ENCODE measurements at places on chromosomes 3 and 15.

DNA sequence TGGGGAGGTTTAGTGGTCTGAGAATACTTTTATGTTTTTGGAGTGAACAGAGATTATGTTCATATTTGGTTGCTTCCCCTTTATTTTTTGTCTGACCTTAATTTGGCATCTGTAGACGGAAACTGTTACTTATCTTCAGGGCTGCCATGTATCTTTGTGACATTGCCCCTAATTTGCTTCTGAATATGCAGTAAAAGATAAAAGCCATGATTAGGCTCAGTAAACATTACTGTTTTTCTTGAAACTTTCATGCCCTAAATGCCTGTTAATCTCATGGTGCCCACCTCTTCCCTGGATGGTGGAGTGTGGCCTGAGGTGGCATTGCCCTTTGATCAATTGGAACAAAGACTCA lies 106.7 kb downstream of the C3orf70 start:
- DNase-seq: no peak

DNA sequence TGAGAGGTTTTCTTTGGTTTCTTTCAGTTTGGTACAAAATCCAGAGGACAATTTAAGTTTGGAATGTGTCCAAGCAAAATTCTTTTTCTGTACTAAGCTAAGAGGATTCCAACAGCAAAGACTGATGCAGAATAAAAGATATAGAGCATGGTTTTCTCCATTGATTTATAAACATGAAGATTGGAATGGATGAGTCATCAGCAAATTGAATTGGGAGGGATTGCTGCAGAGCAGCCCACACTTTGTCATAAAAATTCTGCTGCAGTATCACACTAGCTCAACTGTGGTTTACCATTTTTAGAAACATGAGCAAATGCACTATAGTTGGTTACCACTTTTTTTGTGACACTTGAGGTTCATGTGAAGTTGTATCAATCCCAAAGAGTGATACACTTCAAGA lies 16.1 kb upstream of the LARP6 start:
- no peak for DNase-seq

DNA sequence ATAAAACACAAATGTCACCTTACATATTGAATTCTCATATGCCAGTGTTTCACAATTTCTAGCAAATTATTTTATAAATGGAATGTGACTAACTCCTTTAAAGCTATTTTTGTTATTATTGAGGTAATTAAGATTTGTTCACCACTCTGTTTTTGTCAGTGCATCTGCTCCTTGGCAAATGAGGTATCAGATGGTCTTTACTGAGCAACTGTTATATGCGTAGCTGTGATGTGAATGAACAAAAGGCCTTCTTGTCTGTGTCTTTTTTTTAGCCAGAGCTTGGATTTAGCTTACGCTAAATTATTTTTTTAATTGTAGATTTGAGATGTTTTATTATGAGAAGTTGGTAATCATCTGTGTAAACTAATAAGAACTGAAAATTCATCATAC lies 125.3 kb downstream of the IL5RA start:
- DNase-seq: no peak

DNA sequence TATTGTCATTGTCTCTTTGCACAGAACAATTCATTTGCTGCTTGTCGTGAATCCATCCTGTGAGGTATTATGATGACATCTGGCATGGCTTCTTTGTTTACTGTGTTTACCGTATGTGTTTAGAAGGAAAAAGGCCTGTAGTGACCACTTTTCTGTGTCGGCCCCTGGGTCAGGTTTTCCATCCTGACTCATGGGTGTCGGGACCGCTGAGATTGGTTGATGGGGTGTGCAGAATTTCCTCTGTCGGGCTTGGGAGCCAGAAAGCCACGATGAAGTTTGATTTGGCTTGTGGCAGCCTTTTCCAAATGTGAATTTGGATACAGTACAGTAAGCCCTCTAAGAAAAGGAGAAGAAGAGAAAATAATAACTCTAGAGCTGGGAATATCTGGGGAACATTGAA lies 113.5 kb downstream of the FNDC3B start:
- no peak for DNase-seq

- peak; percentile 33 for DNase-seq
Measured at GRCh38 chr3:148178503-148178902, 519.2 kb upstream of the AGTR1 start.

- DNase-seq: no peak
Measured at GRCh38 chr15:91068436-91068835, 31.6 kb upstream of the SV2B start.

GRCh38 chr3:119401069-119401468 lies 62.3 kb downstream of the TMEM39A start:
- DNase-seq: no peak

DNA sequence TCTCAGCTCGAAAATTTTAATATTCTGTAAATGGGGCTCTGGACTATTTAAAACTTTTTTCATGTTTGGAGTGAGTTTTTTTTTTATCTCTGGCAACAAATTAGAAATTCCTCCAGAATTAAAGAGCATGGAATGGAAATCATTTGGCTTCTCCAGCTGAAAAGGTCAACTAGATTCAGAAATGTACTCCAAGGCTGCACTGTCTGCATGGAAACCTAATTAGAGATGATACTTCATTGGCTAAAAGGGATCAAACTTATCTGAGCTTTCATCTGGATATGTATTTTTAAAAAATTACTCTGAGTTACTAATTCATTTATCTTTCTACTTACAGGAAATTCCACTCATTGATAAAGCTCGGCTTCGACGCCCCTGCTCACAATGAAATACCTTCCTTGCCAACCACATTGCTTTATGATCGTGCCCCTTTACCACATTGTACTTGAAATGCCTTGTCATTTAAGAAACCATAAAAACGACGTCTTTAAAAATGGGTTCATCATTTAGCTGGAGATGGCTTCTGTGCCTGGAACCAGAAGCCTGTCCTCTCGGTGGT lies 285.5 kb upstream of the ICE2 start:
- DNase-seq: no peak

DNA sequence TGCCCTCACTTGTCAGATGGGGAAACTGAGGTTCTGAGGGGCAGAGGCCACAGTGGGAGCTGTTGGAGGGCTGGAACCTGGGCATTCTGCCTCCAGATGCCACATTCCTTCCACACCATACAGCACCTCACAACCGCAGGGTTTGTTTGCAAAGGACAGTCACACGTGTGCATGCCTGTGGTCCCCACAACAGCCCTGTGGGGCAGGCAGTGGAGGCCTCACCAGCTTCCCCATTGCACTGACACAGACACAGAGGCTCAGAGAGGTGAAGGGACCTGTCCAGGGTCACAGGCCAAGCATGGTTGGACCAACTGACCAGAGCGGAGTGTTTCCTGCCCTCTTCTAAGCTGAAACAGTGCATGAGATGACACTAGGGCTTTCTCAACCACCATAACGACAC lies 75.2 kb upstream of the SEC13 start:
- no peak for DNase-seq

- peak; percentile 5 for DNase-seq
Measured at GRCh38 chr15:41565702-41566101, 6.7 kb downstream of the TYRO3 start.

DNA sequence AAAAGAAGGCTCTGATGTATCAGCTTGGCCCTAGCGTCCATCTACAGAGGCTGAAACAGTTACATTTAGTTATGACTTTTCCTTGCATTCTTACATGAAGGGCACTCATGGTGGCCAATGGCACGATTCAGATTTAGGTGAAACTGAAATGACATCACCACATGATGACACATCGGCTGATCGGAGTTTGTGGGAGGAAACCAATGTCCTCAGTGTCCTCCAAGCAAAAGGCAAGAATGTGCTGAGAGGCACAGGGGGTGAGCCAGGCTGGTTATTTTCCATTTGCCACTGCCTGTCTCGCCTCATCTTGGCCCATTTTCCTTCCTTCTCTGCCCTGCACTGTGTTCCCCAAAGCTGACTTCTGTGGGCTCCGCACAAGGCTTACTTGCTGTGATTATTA lies 34.4 kb downstream of the TARS3 start:
- DNase-seq: no peak

- no peak for DNase-seq
Measured at GRCh38 chr3:157713101-157713500, 209.9 kb upstream of the VEPH1 start.

DNA sequence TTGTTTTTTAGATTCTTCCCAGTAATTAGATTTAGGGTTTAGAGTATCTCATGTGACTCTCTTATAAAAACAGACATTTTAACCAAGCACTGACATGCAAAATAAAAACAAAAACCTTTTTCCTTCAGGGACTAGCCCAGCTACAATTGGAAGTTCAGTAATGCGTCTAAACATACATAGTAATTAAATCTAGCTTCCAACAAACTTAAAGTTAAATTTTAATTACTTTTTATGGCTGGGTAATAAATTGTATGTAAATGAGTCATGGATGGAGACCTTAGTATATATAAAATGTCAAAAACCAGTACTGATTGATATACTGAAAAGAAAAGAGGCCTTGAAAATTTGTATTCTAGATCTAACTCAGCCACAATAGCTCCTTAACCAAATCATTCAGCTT lies 43.6 kb upstream of the AP4E1 start:
- DNase-seq: no peak
